ENCODE measurements at places on chromosomes 3 and 15. TPM values are rescaled to one million over a fixed set of nuclear protein-coding genes. Genes with fewer than 3 reads are reported as not detected.
A peak's percentile ranks its signal among the peaks of the same experiment; 100 is the strongest.

- DNase-seq: no peak
- H3K27me3 ChIP-seq: no peaks in the 10 kb centered on the region
- H3K27ac ChIP-seq: peak overlapping the region; percentile 81
- H3K36me3 ChIP-seq: peaks cover 3% of the 10 kb centered on the region
- H3K4me1 ChIP-seq: peaks cover 46% of the 10 kb centered on the region
These were observed 20.3 kb downstream of the GPR160 start for GRCh38 chr3:170058127-170058526.

GRCh38 chr3:78163379-78163778, 1123.5 kb downstream of the ROBO2 start:
- no peak overlapping the region for H3K4me3 ChIP-seq
- H3K27me3 ChIP-seq: no peaks in the 10 kb centered on the region
- no peaks in the 10 kb centered on the region for H3K36me3 ChIP-seq
- no peak overlapping the region for H3K27ac ChIP-seq
- no peak for DNase-seq

DNA sequence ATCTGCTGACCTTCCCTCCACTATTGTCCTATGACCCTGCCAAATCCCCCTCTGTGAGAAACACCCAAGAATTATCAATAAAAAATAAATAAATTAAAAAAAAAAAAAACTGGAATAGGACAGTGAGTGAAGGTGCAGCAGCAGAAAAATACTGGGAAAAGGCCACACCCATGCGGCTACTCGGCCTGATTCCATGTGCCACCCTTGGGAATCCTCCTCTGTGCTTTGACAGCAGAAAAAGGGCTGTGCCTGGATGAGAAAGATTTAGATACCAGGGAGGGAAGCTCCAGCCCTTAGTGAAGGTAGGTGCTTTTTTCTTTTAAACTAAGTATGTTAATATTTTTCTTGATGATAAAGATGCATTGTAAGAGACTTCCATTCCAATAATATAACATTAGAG, 107.8 kb downstream of the CTNNB1 start:
- no peaks in the 10 kb centered on the region for H3K36me3 ChIP-seq
- DNase-seq: no peak
- no peak overlapping the region for H3K27ac ChIP-seq
- no peaks in the 10 kb centered on the region for H3K27me3 ChIP-seq
- no peaks in the 10 kb centered on the region for H3K4me1 ChIP-seq

PTH1R gene
- not detected for total RNA-seq

KBTBD13 gene
- total RNA-seq: not detected
